ENCODE measurements at places on chromosomes 11 and 22.
A peak's percentile ranks its signal among the peaks of the same experiment; 100 is the strongest.

DNA sequence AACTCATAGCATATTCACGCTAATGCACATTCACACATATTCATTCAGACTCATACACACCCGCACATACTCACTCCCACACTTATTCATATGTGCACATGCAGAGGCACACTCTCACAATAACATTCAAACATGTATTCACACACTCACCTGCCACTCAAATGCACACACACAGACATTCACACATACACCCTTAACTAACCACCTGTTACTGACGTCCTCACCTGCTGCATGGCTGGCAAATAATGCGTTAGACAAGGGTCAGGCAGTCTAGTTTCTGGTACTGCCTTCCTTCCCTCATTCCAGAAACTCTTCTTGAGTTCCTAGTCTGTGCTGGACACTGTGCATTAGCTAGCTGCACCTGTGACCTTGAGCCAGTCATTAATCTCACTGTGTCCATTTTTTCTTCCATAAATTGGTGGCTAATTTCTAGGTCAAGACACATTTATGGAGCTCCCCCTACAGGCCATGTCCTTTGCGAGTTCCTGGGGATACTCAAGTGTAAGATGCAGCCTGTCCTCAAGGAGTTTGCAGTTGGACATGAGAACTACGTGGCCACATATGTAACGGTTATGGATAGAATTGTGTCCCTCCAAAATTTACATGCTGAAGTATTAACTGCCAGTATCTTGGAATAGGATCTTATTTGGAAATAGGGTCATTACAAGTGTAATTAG is 34.5 kb upstream of the SEZ6L start:
- DNase-seq, result peak; percentile 5

- DNase-seq, result peak; percentile 76
These were observed 62.5 kb upstream of the FGF3 start for GRCh38 chr11:69881467-69882269.

DNA sequence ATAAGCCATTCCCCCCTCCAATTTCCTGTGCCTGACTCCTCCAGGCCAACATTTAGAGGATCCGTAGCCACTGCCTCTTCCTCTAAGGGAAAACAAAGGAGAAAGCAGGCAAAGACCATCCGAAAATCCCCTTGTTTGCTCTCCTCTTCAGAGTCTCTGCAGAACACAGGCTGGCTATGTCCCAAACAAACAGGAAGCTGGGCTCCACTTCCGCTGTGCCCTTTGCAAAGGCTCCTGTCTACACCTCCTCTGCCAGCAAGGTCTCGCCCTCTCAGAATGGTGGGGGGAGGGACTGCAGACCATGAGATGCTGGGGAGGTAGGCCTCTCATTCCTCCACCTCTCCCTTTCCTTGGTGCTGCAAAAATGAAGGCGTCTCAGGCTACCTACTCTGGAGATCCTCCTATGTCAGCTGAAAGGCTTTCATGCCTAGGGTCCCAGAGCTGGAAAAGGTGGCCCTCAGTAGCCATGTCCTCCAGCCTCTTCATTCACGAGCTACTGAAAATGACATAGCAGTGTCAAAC is 596.2 kb downstream of the BUD13 start:
- no peak for DNase-seq

GRCh38 chr11:111911563-111912401 is at the start of gene CRYAB:
TSS of gene CRYAB (minus strand) at chr11:111911770. CDS start at chr11:111911724, 46 bp downstream.
- peak; percentile 69 for DNase-seq

GRCh38 chr11:66595245-66595904 is 2.4 kb downstream of the CCS start:
- DNase-seq, result no peak

- DNase-seq, result no peak
These were observed 20.7 kb downstream of the DIXDC1 start for GRCh38 chr11:111957663-111958444.

DNA sequence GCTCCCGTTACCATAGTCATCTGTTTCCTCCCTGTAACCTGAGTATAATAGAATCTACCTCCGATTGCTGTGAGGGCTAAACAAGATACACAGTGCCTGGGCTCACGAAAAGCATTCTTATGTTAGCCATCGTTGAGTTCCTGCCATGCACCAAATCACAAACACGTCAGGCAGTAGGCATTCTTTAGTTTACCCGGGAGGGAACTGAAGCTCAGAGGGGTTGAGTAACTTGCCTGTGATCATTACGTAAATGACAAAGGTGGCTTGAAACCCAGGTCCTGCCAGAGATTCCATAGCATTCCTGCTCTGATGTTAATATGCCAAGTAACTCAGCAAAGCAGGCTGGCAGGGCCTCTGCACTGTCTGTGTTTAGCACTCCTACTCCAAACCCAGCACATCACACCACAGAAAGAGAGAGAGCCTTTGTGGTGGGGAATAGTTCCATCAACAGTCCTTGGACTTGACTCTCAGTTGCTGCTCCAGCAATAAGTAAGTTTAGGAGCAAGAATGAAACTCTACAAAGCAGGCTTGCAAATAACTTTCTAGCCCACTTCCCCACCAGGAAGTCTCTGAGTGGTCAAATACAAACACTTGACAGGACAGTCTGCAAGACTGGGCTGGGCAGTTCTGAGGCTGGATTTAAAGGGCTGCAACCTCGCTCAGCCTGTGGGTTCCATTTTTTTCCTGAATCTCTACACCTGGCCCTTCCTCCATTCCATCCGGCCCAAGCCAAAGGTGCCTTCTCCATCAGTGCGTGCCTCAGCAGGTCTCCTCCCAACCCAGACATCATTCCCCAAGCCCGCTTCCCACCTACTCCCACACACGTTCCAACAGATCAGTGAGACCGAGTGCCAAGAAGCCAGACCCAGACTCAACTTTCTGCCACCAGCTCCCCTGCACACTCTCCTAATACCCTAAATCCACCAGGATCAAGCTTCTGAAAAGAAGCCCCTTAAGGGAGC is 1.1 kb downstream of the SCN2B start:
- no peak for DNase-seq

DNA sequence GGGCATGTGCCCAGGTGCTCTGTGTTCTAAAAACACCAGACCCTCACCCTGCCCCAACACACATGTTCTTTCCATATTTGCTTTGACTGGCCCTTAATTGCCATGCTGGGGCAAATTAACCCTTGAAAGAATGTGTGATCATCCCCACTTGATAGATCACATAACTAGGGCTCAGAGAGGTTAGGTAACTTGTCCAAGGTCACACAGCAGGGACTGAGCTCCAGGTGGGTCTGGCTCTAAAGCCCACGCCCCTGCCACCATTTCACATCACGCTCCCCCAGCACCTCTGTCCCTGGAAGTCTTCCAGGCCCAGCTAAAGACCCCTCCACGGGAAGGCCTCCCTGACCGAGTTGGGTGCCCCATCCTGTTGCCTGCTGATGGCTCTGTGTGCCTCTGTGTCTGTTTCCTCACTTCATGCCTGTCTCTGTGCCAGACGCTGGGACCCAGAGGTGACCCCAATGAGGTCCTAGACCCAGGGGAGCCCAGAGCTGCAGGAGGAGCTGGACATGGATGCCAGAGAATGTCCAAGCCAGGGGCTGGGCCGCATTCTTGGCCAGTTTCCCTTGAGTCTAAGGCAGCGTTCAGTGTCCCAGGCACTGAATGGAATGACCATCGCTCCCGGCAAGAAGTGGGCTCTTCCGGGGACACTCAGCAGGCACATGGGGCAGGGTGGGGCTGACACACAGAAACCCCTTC is 79.7 kb downstream of the MYO7A start:
- DNase-seq, result no peak

- DNase-seq, result no peak
These were observed 44.5 kb downstream of the HIRA start for GRCh38 chr22:19387038-19387437.
